ENCODE measurements at places on chromosomes 5 and 9. TPM values are rescaled to one million over a fixed set of nuclear protein-coding genes. Genes with fewer than 3 reads are reported as not detected.

- H3K4me1 ChIP-seq, result no peaks in the 10 kb centered on the region
- no peak overlapping the region for H3K27ac ChIP-seq
- no peak for DNase-seq
- H3K36me3 ChIP-seq, result no peaks in the 10 kb centered on the region
- no peak overlapping the region for H3K4me3 ChIP-seq
- H3K27me3 ChIP-seq, result no peaks in the 10 kb centered on the region
Observed at GRCh38 chr5:126189862-126190261, 233.3 kb upstream of the GRAMD2B start.

DNA sequence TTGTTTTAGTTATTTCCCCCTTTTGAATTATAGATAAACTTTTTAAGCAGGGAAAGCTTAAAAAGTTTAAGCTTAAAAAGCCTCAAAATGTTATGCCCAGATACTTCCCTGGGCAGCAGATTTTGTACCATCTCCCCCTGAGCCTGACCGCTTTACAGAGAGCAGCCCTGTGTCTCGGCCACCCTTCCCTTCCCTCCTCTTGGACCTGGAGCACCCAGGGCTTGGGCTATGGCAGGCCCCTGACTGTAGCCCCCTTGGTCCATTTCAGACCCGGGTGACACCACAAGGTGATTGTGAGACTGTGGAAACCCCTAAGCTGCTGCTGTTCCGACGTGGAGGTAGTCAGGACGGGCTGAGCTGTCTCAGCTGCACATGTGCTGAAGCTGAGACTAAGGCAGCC, 97.7 kb downstream of the RALGPS1 start:
- DNase-seq, result no peak
- H3K4me3 ChIP-seq, result no peak overlapping the region
- H3K27me3 ChIP-seq, result no peaks in the 10 kb centered on the region

DNA sequence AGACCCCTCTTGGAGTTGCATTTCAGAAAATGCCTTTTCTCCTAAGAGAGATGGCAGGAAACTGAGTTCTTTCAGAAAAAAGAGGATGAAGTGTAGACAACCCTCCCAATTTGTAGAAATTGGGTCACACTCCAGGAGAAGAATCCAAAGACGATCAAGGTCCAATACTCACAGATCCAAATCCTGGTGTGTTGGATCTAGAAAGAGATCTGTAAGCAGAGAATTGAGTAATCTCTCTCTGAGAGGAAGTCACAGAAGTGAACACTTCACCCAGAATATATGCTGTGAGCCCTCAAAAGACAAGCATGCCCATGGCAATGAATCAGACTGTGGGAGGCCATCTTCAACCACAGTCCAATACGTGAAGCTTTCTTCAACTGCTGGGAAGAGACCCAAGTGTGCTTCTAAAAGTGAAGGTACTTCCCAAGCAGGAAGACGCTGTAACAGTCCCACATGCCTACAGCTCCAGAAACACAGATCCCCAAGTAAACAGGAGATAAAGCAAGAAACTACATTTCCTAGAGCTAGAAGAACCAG, 182.7 kb downstream of the SMC2 start:
- no peak overlapping the region for H3K27ac ChIP-seq
- H3K36me3 ChIP-seq, result no peaks in the 10 kb centered on the region
- H3K4me1 ChIP-seq, result no peaks in the 10 kb centered on the region
- no peak for DNase-seq

The OR2S2 gene
- not detected for total RNA-seq

DNA sequence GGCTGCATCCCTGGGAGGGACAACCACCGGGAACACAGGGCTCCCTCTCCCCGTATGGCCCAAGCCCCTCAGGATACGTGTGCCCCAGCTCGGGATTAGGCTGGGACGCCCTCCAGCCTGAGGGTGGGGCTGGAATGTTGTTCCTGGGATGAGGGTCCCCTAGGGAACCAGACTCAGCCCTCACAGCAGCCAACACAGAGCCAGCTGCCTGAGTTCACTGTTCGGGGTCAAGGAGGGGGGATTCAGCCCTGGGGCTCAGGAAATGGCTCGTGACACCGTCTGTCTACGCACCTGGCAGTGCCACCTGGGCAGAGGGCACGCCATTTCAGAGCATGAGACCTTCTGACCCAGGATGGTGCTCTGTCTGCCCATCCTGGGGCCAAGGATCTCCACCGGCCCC, 8.9 kb downstream of the RNF44 start:
- no peak overlapping the region for H3K4me3 ChIP-seq
- H3K27me3 ChIP-seq, result no peaks in the 10 kb centered on the region
- peaks cover 31% of the 10 kb centered on the region for H3K4me1 ChIP-seq
- no peak overlapping the region for H3K27ac ChIP-seq

The KIF4B gene
- 0.05 TPM for total RNA-seq

The CCDC180 gene
- total RNA-seq, result 0.31 TPM

GRCh38 chr9:131282688-131283422, 6.5 kb upstream of the FAM78A start:
- H3K4me3 ChIP-seq, result no peak overlapping the region
- 0 out of 2 replicates have a peak, but pooled peaks cover 3% of the 10 kb centered on the region for H3K4me1 ChIP-seq
- no peaks in the 10 kb centered on the region for H3K36me3 ChIP-seq
- DNase-seq, result no peak

The HSD17B4 gene
- total RNA-seq, result 90.0 TPM

DNA sequence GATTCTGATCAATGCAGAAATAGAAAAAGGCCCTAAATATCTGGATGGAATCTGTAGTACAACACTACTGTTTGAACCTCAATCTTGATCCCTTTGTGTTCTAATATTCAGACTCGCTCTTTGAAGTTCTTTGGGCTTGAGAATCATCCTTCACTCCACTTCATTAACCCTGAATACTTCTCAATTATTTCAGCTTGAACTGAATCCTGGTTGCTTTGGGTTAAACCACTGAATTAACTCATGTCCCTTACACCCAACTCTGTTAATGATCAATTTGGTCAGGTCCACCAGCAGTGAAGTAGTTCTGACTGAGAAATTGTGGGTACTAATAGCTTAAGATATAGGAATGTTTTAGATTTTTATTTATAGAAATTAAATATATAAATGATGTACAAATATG, 1707.2 kb upstream of the ACO1 start:
- no peak overlapping the region for H3K4me3 ChIP-seq
- DNase-seq, result no peak
- H3K27me3 ChIP-seq, result no peaks in the 10 kb centered on the region

The DRD1 gene
- not detected for total RNA-seq

The ERAP2 gene
- total RNA-seq, result 11.2 TPM

DNA sequence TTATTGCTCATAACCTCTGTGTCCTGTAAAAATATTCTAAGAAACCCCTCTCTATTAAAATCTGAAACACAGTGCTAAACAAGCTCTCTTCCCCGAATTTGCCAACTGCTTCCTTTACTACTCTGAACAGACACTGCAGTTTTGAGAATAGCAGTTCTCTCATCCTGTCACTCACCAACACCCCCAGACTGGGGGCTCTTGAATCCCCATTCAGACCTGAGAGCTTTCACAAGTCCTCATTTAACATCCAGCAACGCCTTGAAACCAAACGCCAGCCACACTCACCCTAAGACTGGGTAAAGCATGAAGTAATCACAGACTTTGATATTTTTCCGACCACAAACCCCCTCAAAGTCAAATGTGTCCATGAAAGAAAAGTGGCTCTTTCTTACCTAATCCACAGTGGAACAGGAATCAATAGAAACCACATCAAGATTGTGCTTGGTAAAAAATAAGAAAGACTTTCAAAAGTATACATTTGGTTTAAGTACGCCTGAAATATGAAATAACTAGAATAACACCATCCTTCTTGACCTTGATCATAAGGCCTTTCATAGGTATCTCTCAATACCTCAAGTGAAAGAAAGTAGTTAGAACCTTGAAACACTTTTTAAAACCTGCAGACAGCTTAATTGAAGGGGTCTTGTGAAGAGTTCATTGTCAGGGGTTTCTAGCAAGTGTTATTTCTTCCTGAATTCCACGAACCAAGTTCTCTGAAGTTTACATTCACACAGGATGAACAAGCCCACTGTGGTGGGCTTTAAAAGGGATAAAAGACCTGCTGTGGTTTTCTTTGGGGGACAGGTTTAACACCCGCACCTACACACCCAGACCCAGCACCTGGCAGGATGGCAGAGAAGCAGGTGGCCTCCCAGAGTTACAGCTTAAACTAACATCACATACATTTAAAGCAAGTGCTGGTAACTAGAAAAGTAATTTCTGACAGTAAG, 412.6 kb downstream of the MLLT3 start:
- H3K4me1 ChIP-seq, result no peaks in the 10 kb centered on the region
- no peak overlapping the region for H3K27ac ChIP-seq
- no peaks in the 10 kb centered on the region for H3K27me3 ChIP-seq
- no peak overlapping the region for H3K4me3 ChIP-seq
- DNase-seq, result peak; percentile 2

- H3K27me3 ChIP-seq, result no peaks in the 10 kb centered on the region
- no peak for DNase-seq
- no peaks in the 10 kb centered on the region for H3K4me1 ChIP-seq
- H3K36me3 ChIP-seq, result no peaks in the 10 kb centered on the region
- no peak overlapping the region for H3K4me3 ChIP-seq
Observed at GRCh38 chr5:108935611-108936010, 187.9 kb downstream of the FER start.

The ADRA1B gene
- not detected for total RNA-seq

GRCh38 chr9:30125881-30126280, 2258.6 kb upstream of the ACO1 start:
- no peaks in the 10 kb centered on the region for H3K36me3 ChIP-seq
- no peak overlapping the region for H3K4me3 ChIP-seq
- H3K4me1 ChIP-seq, result no peaks in the 10 kb centered on the region
- H3K27ac ChIP-seq, result no peak overlapping the region

DNA sequence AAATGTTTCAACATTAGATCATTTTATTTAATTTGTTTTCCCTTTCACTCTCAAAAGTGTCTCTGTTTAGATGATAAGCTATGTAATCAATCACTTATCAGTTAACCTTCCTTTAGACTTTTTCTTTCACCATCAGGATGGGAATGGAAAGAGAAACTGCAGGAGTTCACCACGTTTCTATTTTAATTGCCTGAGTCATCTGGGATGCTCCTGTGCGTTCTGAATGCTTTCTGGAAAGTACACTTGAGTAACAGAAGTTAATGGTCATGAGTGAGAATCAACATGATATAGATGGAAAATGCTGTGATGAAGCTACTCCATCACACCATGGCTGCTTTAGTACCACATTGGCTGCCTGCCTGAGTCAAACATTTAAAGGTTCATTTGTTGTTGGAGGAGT, 783.3 kb upstream of the CDH9 start:
- no peaks in the 10 kb centered on the region for H3K27me3 ChIP-seq
- no peak for DNase-seq
- no peak overlapping the region for H3K27ac ChIP-seq
- no peak overlapping the region for H3K4me3 ChIP-seq
- H3K4me1 ChIP-seq, result no peaks in the 10 kb centered on the region

GRCh38 chr5:38712391-38712790, 133.4 kb upstream of the OSMR start:
- H3K27ac ChIP-seq, result no peak overlapping the region
- no peaks in the 10 kb centered on the region for H3K4me1 ChIP-seq
- H3K36me3 ChIP-seq, result no peaks in the 10 kb centered on the region
- DNase-seq, result no peak

DNA sequence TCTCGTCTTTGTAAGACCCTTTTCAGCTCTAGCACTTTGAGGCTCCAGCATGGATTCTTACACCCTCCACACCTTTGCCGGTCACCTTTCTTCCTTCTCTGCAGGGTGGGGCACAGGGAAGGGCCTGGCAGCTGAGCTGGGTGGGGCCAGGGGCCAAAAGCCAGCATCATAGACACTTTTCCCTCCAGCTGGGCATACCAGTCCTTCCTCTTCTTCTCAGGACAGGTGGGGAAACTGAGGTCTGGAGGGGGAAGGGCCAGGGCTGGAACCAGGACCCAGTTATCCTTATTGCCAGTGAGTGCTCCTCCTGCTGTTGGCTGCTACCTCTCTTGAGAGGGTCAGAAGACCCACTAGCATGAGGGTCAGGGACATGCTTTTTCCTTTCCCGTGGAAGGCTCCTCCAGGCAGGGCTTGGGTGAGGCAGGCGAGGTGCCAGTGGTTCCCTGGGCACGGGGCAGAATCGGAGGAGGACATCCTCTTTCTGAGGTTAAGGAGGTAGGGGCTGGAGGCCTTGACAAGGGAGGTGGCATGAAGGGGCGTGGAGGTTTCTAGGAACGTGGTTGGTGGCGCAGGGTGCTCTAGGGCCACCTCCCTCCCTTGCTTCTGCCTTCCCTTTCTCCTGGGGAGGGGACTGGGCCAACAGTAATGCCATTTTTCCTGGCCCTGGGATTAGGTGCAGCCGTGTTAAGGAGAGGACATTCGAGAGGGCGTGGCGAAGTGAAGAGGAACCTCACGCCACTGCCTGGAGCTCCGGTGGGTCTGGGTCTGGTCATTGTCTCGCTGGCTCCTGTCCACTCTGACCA, at the start of gene NDST1:
NDST1 (plus strand) TSS at position 658 of the 803 bp plus-strand sequence. CDS start 13,124 bp downstream, outside the sequence.
- no peak for DNase-seq
- H3K27me3 ChIP-seq, result no peaks in the 10 kb centered on the region
- H3K36me3 ChIP-seq, result no peaks in the 10 kb centered on the region
- H3K4me1 ChIP-seq, result no peaks in the 10 kb centered on the region
- no peak within 1 kb of the TSS for H3K4me3 ChIP-seq
- H3K27ac ChIP-seq, result no peak within 1 kb of the TSS

The KIF27 gene
- total RNA-seq, result 2.2 TPM

DNA sequence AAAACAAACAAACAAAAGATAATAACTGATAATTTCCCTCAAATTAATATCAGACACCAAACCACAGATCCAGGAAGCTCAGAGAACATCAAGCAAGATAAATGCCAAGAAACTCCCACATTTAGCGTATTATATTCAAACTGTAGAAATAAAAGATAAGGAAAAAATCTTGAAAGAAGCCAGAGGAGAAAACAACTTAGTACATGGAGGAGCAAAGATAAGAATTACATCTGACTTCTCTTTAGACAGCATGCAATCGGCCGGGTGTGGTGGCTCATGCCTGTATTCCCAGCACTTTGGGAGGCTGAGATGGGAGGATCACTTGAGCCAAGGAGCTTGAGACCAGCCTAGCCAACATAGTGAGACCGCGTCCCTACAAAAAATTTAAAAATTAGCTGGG, 17.2 kb upstream of the MLANA start:
- H3K4me1 ChIP-seq, result peaks cover 5% of the 10 kb centered on the region
- DNase-seq, result no peak
- no peaks in the 10 kb centered on the region for H3K36me3 ChIP-seq
- no peak overlapping the region for H3K27ac ChIP-seq
- H3K4me3 ChIP-seq, result no peak overlapping the region
- no peaks in the 10 kb centered on the region for H3K27me3 ChIP-seq

DNA sequence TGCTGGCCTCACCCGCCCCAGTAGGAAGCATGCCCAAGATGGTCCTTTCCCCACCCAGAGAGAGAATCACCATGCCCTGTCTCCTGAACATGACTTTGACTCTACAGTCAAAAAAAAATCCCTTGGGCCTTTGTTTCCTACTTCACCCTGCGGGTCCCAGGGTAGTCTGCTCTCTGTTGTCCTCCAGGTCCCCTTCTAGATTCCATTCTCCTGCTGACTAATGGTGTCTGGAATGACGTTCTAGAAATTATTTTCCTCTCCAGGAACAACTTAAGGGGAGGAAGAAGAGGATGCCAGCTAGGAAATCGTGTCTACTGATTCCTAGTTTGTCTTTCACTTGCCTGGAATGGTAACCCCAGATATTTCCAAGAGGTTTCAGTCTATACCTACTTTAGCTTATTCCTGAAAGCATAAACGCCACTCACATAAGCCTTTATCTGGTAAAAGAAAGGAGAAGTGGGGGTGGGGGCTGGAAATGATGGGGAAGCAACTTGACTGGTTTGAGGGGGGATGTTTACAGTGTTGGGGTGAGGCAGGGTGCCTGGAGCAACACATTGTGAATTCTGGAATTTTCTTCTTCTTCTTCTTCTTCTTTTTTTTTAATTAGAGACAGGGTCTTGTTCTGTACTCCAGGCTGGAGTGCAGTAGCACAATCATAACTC, 93.9 kb downstream of the SNX18 start:
- H3K4me3 ChIP-seq, result no peak overlapping the region
- no peak for DNase-seq
- no peaks in the 10 kb centered on the region for H3K36me3 ChIP-seq
- no peak overlapping the region for H3K27ac ChIP-seq

Data from GM12878 (cell line).